ENCODE measurements at places on chromosomes 1 and 21. TPM values are rescaled to one million over a fixed set of nuclear protein-coding genes. Genes with fewer than 3 reads are reported as not detected.

BATF3 gene
- total RNA-seq: 4.0 TPM

PDZK1 gene
- 0.55 TPM for total RNA-seq

DNA sequence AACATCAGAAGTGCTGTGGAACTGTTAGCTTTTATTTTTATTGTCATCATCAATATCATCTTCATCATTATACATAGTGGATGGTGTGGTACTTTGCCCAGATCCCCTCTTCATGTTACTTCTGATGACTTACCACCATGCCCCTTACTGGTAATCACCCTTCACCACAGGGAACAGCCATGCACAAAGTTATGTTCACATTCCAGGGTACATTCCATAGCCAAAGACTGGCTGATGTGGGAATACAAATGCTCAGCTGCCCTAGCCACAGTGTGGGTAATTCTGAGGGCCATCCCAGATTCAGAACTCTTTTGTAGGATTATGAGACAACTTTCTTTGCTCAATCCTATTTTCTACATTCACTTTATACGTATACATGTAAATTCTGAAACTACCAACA, 691.3 kb upstream of the CXADR start:
- no peak for DNase-seq

GJA8 gene
- total RNA-seq: 1.1 TPM

DNA sequence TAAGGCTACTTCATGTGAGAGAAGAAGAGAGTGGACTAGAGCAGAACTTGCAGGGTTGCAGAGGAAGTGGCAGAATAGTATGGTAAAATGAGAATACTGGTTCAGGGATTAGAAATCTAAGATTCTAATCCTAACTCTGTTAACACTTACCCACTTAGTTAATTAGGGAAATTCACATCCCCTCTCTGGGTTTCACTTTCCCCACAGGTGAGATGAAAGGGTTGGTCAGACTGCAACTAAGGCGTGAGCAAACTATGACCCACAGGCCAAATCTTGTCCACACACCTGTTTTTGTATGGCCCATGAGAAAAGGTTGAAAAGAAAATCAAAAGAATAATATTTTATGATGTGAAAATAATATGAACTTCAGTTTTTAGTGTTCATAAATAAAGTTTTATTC, 117.5 kb downstream of the MACF1 start:
- no peak for DNase-seq

GRCh38 chr1:14788080-14788479, 189.6 kb downstream of the KAZN start:
- no peak for DNase-seq

CBR3 gene
- 41.2 TPM for total RNA-seq

FAM89A gene
- 13.9 TPM for total RNA-seq

- no peak for DNase-seq
Measured at GRCh38 chr21:14825514-14825974, 239.3 kb downstream of the NRIP1 start.

GRCh38 chr1:236686815-236687160, 489 bp downstream of the ACTN2 start:
- DNase-seq: no peak

RPTN gene
- not detected for total RNA-seq

Data from prostate gland (tissue), 2 donors.